ENCODE measurements at places on chromosomes 13 and 19.
A peak's percentile ranks its signal among the peaks of the same experiment; 100 is the strongest.

- DNase-seq, result no peak
Observed at GRCh38 chr13:98802559-98802958, 50.1 kb upstream of the SLC15A1 start.

- DNase-seq, result no peak
Observed at GRCh38 chr19:6564393-6564792, 26.6 kb downstream of the CD70 start.

DNA sequence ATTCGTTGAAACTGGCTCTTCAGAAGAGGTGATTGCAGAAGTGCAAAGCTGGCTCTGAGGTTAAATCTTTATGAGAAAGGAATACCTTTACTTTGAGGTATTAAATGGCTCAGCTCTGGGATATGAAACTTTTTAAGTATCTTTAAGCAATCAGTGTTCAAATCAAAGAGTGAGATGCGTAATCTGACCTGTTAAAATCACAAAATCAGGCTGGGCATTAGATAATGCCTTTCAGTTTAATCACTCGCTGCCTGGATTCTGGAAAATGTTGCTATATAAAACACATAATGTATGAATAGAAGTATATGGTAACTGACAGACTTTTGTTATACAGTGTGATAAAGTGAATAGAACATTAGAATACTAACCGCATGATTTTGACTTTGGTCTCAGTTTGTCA lies 2.0 kb upstream of the DGKH start:
- no peak for DNase-seq

GRCh38 chr13:43335764-43336163 lies 312.4 kb downstream of the DNAJC15 start:
- no peak for DNase-seq

- peak; percentile 34 for DNase-seq
Observed at GRCh38 chr13:97261254-97262005, 39.3 kb downstream of the MBNL2 start.

GRCh38 chr19:639253-640160 lies at the start of gene FGF22:
FGF22 (plus strand) TSS chr19:639879; CDS start chr19:639926, 47 bp downstream.
- DNase-seq, result peak; percentile 96

GRCh38 chr19:1288833-1289685 lies 3.4 kb downstream of the EFNA2 start:
- no peak for DNase-seq

- no peak for DNase-seq
Observed at GRCh38 chr13:41426047-41426446, 31.3 kb upstream of the RGCC start.

DNA sequence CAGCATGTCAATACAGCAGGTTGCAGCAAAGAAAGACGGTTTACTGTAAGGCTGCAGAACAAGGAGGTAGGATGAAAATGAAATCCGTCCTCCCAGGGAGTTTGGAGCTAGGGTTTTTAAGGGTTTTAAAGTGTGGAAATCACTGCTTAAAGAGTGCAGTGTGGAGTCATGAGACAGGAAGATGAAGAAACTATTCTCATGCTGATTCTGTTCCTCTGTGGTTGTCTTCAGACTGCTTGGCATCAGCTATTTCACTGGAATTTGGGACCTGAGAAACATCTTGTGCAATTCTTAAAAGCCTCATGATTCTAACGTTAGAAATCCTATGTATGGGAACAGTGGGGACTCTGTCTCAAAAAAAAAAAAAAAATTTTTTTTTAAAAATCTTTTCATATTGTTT lies 11.4 kb downstream of the ZNF331 start:
- peak; percentile 2 for DNase-seq

GRCh38 chr19:33161201-33161600 lies 29.3 kb downstream of the WDR88 start:
- no peak for DNase-seq

- DNase-seq, result no peak
Observed at GRCh38 chr13:101965096-101965495, 436.8 kb downstream of the FGF14 start.

- no peak for DNase-seq
Observed at GRCh38 chr19:32895384-32895783, 25.8 kb upstream of the SLC7A9 start.

GRCh38 chr13:31192306-31192705 lies 7.5 kb upstream of the B3GLCT start:
- no peak for DNase-seq

- DNase-seq, result no peak
Observed at GRCh38 chr13:42638886-42639285, 64.9 kb downstream of the TNFSF11 start.

GRCh38 chr13:113547238-113547971 lies 37.1 kb upstream of the TFDP1 start:
- DNase-seq, result no peak

GRCh38 chr13:80036845-80037504 lies 304.0 kb downstream of the SPRY2 start:
- DNase-seq, result no peak

GRCh38 chr13:114105521-114106225 lies 26.8 kb downstream of the RASA3 start:
- DNase-seq, result no peak

DNA sequence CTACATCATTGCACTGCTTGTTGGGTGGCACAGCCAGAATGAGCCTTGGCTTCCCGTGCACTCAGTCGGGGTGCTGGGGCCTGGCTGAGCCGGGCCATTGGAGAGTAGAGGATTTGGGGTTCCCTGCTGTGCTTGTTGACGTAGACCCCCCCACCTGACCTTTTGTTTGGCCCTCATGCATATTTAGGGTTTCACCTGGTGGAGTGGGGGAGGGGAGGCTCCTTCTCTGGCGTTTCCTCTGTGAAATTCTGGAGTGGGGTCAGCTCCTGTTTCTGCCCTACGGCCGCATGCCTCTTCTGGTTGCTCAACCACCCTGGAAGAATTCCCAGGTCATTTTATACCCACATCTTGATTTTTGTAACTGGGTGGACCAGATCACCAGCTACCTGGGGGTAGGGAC lies 82.8 kb downstream of the SIPA1L3 start:
- DNase-seq, result no peak

GRCh38 chr13:55682776-55683175 lies 1457.9 kb upstream of the PRR20A start:
- no peak for DNase-seq

- DNase-seq, result no peak
Observed at GRCh38 chr19:55209693-55210472, 582 bp upstream of the PTPRH start.

DNA sequence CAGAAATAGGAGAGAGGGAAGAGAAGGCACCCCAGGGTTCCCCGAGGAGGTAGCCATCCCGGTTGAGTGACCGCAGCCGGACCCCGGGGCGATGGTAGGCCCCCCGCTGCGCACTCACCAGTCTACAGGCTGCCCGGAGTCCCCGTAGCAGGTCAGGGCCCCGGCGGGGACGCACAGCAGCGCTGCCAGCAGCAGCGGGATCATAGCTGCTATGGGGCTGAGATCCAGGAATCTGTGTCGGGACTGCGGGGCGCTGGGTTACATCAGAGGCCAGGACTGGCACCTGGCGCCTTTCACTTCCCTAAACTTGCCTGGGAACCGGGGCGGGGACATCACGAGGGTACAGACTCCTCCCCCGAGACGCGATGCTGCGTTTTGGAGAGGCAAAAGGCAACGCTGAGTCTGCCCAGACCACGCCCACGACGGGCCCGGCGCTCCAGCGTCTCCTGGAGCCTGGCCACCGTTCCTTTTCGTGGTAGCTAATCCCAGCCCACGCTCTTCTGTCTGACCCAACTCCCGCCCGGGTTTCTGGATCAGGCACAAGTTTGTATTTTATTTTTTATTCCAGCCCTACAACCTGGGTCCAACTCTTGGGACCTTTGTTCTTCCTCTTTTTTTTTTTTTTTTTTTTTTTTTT lies at the start of gene DNASE2:
DNASE2 (minus strand) TSS at position 278 of the 637 bp plus-strand sequence; CDS start at position 204, 74 bp downstream.
- DNase-seq, result peak; percentile 82

- DNase-seq, result no peak
Observed at GRCh38 chr19:53942001-53942786, 20.5 kb upstream of the CACNG8 start.

GRCh38 chr19:41915776-41916414 lies 12.4 kb downstream of the ERFL start:
- no peak for DNase-seq

DNA sequence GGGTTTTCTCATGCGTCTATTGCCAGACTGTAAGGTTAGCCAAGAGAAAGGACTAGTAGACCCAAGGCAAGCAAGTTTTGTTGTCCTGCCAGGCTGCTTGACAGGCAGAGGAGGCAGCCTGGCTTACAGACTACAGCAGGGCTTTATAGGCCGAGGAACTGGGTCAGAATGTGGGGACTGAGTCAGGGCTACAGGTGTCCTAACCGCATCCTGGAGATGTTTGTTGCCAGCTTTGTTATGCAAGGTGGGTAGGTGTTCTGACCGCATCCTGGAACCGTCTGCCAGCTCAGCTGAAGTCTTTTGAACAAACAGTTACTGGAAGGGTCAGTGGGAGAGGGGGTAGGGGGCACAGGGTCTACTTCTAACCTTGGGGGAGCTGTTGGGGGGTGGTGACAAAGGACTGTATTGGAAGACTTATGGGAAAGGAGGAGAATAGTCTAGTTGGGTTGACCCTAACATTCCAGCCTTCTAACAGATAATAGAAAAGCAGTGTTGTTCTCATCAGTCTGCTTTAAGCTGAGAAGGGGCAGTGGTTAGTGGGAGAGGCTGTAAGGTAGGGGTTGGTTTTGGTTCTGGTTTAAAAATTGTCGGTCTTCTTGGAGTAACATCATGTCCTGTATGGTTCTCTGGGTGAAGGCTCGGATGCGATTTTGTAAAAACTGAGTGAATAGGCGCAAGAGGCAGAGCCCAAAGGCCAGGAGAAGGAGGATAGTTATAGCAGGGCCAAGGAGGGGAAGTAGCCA lies 913.8 kb upstream of the SLITRK5 start:
- peak; percentile 54 for DNase-seq

GRCh38 chr19:55178781-55179599 lies 1.1 kb downstream of the SYT5 start:
- peak; percentile 97 for DNase-seq

- no peak for DNase-seq
Observed at GRCh38 chr19:40589591-40590429, 11.4 kb upstream of the LTBP4 start.

DNA sequence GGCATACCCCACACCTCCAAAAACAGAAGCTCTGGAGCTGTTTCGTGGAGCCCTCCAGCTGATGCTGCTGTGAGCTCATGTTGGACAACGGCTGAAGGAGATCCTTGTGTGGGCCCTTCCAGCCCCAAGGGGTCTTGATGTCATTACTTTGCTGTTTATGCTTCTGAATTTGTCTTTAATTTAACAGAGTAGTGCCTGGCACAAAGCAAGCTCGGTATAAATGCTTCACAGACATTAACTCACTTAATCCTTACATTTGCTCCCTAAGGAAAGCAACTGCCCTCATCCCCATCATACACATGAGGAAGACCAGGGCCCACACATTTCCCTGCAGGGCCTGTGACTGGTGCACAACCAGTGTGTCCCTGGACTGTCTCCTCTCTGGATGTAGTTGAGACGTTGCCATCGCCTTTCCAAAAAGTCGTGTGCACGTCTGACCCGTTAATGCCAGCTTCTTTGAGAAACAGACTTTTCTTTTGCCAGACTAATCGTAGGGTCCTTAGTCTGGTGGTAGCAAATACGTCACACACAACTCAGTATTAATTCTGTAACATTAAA lies 7.6 kb downstream of the COL4A1 start:
- no peak for DNase-seq

- DNase-seq, result no peak
Observed at GRCh38 chr19:3131168-3131567, 4.7 kb upstream of the GNA15 start.

GRCh38 chr19:29514525-29515232 lies 11.1 kb upstream of the VSTM2B start:
- peak; percentile 33 for DNase-seq

GRCh38 chr13:50384724-50385123 lies 369.5 kb downstream of the KCNRG start:
- no peak for DNase-seq

GRCh38 chr13:37039896-37040295 lies 19.6 kb downstream of the SUPT20H start:
- DNase-seq, result no peak

DNA sequence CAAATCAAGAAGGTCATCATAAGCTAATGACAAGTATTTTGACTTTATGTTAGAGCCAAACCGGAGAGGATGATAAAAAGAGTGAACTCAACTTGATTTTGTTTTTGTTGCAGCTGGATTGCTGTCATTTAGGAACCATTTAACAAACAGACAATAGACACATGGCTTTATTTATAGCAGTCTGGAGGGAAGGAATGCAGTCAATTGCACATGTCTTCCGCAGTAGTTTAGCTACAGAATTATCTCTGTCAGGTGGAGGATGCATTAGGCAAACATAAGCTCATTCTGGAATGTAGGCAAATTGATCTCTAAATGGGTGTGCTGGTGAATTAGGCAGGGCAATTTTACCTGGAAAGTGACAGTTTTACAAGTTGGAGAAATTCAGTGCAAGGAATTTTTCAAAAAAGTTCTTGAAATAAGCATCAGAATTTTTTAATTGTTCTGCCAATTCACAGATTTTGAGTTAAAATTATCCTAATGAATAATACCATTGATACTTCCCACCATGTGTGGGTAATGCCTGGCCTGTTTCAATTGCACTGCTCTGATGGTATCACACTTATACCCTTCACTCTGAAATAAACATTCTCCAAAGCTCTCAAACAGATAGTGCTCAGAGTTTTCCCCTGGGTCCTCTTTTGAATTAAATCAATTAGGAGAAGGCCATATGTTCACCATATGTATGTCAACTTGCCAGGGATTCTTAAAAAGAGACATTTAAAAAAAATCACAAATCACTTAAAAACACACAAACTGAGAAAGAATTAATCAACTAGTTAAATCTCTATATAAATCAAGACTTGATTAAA lies 318.3 kb downstream of the NDFIP2 start:
- no peak for DNase-seq

DNA sequence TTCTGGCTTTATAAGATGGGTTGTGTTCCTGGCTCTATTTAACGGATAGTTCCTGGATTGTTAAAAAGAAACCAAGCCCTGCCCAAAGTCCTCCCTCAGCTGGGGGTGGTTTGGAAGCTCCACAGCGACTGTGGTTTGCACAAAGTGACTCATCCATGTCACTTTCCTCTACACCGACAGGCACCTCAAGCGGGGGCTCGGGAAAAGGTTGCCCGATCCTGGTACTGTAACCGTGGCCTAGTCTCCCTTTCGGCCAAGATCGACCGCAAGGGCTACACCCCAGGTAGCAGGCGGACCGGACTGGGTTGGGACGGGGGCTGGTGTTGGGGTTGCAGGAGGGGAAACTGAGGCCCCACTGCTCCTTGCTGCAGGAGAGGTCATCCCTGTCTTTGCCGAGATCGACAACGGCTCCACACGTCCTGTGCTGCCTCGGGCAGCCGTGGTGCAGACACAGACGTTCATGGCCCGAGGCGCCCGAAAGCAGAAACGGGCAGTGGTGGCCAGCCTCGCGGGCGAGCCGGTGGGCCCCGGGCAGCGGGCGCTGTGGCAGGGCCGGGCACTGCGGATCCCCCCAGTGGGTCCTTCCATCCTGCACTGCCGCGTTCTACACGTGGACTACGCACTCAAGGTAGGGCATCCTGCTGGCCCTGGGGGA lies 1.6 kb downstream of the ARRDC2 start:
- no peak for DNase-seq

DNA sequence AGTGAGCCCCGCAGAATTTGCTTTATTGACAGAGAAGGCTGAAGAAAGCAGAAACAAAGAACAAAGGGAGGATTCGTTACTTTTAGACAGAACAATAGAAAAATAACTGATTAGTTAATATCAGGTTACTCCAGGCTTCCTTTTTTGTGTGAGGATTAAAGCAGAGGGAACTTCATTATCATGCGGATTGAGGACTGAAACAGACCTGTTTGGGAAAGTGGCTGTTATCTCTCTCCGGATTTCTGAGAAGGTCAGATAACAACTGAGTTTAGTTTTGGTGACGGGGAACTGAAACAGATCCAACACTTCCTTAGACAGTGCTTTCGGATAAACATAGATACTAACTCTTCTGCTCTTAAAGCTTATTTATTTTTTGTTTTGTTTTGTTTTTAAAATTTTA lies 246.4 kb upstream of the ZNF507 start:
- DNase-seq, result no peak
